Stimulated activated CD8-positive, alpha-beta memory T cell treated with anti-CD3 and anti-CD28 coated beads, Interleukin-4, amount 100 ng/mL, for 1 hour (primary cell): ENCODE measurements at places on chromosomes 3 and 15.

DNA sequence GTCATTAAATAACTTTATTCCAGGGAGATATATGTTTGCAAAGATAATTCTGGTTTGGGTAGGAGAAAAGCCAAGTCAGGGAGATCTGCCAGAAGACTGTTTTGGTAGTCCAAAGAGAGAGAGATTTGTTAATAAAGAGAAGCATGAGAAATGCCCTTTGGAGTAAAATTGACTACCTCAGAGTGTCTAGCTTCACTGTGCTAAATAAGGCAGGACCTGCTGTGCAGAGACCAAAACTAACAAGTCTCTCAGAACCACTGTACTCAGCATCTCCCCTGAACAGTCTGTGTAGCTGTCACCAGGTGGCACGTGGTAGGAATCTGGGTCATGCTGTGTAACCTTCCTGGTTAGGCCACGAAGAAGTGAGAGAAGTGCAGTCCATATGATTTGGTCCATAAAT lies 31.6 kb upstream of the SLC35G2 start:
- no peak for DNase-seq

GRCh38 chr15:62344806-62345539 lies 179.9 kb upstream of the C2CD4B start:
- no peak for DNase-seq

DNA sequence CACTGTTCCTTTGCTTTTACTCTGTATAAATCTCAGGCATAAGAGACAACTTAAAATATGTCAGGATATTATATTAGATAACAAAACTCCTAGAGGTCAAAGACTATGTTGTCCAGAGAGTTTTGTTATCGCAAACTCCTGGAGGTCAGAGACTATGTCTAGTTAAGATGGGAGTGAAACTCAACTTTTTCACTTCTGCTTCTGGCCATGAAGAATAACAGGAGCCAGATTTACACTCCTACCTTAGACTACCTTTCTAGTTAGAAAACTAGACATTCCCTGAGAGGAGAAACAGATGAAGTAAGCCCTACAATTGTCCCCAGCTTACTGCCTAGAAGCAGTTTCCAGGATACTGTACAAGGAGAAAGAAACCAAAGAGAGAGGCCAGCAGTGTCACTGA lies 255.4 kb upstream of the UBE2E1 start:
- no peak for DNase-seq

GRCh38 chr15:95663156-95664100 lies 667.1 kb upstream of the NR2F2 start:
- DNase-seq: no peak

DNA sequence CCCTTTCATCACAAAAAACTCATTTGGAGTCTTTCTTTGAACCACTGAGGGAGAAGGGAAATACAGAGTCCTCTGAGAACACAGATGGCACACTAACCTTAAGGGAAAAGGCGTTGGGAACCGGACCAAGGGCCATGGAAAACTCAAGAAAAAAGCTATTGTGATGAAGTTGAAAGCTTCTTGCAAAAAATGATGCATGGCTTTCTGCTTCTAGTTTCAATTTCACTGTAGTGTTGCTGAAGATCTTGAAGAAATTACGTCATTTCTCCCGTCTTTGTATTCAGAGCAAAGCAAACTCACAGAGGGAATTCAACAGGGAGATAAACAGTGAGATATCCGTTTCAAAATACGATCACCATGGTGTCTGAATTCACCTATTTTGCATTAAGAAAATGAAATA lies 642.3 kb upstream of the ADAMTS9 start:
- no peak for DNase-seq

DNA sequence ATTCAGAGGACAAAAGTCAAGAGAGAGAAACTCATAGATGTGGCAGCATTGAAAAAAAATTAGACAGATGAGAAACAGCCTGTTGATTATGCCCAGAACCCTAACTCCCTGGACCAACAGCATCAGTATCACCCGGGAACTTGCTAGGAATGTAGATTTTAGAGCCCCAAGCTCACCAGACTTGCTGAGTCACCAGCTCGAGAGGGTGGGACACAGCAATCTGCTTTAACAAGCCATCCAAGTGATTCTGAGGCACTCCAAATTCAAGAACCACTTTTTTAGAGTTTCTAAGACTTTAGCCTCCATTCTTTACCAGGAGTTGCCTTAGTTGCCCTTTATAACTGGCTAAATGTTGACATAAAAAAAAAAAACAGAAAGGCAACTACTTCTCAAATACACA lies 70.9 kb downstream of the CGGBP1 start:
- DNase-seq: no peak

GRCh38 chr3:187188931-187189330 lies 8.4 kb upstream of the RTP1 start:
- DNase-seq: no peak

- DNase-seq: no peak
Measured at GRCh38 chr3:10379961-10380360, 59.0 kb upstream of the SEC13 start.

DNA sequence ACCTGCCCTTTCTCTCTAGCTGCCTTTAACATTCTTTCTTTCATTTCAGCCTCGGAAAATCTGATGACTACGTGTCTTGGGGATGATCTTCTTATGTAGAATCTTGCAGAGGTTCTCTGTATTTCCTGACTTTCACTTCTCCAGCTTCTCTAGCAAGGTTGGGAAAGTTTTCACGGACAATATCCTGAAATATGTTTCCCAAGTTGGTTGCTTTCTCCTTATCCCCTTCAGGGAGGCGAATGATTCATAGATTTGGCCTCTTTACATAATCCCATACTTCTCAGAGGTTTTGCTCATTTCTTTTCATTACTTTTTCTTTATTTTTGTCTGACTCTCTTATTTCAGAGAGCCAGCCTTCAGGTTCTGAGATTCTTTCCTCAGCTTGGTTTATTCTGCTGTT lies 62.1 kb upstream of the CCDC54 start:
- DNase-seq: no peak

DNA sequence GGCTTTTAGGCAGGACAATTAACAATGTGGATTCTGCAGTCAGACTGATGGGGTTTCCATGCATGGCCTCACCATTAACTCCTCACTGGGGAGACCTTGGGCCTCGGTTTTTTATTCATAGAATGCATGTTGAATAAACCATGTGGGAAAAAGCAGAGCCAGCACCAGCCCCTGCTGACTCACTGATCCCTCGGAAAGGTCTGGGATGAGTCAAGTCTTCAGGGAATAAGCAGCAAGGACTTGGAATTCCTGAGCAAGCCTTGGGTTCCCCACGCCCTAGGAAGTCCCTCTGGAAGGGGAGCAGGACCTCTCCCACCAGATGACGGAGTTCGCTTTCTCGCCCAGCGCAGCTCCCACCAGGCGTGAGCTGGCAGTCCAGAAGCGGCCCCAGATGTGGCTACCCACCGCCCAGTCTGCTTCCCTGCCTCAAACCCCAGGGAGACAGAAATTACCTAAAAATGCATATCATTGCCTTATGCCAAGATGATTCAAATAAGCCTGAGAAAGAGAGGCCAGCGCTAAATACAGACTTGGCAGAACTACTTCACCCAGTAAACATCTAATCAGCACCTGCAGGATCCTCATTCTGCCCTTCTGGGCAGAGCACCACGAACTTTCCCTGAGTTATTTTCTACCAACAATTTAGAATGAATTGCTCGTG lies 45.4 kb downstream of the BTD start:
- no peak for DNase-seq

GRCh38 chr3:173737167-173737808 lies 339.7 kb downstream of the NLGN1 start:
- DNase-seq: no peak

DNA sequence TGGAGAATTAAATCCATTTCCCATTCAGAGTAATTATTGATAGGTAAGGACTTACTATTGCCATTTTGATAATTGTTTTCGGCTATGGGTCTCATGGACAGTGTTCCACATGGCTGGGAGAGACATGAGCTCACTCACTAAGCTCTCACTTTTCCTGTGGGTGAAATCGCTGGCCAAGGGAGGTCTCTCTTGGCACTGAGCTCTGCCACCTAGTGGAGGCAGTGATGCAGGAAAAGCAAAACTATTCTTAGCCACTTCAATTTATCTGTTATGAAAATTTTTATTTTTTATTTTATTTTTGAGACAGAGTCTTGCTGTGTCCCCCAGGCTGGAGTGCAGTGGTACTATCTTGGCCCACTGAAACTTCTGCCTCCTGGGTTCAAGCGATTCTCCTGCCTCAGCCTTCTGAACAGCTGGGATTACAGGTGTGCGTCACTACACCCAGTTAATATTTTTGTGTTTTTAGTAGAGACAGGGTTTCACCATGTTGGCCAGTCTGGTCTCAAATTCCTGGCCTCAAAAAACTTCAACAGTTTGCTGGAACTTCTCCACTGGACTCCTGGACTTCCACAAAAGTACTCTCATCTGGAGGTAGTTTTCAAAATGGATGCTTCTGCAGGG lies 4.7 kb upstream of the RNF13 start:
- DNase-seq: peak; percentile 31

DNA sequence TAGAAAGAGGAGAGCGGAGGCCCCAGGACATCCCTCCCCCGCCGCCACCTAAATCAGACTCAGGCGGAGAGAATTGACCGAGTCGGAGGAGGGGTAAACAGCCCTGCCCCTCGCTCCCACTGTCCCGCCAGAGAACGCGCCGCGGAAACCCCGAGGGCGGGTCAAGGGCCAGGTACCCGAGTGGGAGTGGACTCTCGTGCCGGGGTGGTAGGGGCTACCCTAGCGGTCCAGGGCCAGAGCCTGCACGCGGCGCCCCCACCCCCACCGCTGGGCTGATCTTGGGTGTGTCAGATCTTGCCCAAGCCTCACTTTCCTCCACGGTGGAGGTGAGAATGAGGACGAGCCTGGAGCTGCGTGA lies 19.0 kb downstream of the SPATA12 start:
- no peak for DNase-seq

- no peak for DNase-seq
Measured at GRCh38 chr15:72099155-72099554, 18.8 kb downstream of the MYO9A start.

GRCh38 chr3:112807685-112808084 lies 39.0 kb downstream of the CD200R1L start:
- DNase-seq: no peak

DNA sequence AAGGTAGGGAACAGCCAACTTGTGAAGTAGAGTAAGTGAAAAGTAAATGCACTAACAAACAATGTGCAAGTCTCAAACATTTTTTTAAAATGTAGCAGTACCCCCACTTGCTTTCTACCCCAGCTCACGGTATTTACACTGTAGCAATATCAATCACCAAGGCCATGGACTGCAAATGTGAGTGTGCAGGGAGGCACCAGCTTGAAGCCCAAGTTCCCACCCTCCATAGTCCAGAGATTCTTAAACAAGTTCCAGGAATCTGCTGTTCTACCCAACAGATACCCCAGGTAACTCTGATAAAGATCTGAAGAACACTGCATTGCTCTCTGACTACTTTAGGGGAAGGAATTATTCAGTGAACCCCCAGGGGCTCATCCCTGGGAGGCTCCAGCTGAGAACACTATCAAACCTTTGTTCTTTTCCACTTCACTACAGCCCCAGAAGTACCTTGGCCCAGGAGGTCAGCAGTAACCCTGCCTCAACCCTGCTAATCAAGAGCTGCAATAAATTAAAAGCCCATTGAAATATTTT lies 86.1 kb downstream of the FOXP1 start:
- DNase-seq: no peak

DNA sequence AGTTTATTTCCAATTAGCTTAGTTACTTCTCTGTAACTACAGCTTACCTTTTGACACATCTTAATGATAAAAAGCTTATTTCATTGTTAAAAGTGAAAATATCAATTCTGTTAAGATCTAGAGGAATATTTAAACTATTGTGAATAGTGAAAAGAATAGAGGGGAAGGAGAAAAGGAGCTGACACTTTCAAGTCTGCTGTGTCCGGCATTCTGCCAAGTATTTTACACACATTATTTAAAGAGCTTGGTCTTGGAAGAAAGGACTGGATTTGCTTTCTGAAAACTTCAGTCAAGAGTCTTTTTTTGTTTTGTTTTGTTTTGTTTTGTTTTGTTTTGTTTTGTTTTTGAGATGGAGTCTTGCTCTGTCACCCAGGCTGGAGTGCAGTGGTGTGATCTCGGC lies 34.8 kb downstream of the CCDC80 start:
- no peak for DNase-seq

DNA sequence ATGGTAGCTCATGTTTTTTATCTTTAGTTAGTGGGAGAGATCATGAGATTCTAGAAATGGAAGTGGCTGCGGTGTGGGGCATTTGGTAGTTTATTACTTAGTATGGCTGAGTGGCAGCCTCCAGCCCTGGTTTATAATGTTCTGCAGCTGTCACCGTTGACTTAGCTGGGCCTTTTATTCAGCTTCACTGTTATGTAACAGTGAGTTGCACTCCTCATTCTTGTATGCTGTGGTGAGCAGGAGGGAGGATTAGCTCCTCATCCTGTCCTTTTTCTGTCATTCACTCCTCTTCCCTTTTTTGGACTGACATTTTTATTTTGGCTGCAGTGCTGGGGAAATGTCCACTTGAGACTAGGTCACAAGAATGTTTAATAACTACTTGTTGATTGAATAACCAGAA lies 29.5 kb downstream of the RAD54L2 start:
- DNase-seq: no peak

DNA sequence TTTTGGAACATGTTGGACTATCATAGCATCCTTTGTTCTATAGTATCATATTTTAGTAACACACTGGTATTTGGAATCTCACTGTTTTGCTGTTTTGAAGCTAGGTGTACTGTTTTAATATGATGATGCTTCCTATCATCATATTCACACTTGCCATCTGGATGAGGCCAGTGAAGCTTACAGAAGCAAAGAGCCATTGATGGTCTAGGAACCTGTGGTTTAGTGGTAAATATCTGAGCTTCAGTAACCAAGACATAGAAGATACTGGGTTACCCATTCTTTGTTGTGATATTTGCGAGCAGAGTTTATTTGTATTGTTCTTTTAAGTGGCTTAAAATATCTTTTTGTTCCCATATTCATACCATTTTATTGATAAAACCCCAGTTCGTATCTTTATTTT lies 304.1 kb downstream of the SATB1 start:
- no peak for DNase-seq

- no peak for DNase-seq
Measured at GRCh38 chr15:53068636-53069035, 278.5 kb upstream of the ONECUT1 start.

DNA sequence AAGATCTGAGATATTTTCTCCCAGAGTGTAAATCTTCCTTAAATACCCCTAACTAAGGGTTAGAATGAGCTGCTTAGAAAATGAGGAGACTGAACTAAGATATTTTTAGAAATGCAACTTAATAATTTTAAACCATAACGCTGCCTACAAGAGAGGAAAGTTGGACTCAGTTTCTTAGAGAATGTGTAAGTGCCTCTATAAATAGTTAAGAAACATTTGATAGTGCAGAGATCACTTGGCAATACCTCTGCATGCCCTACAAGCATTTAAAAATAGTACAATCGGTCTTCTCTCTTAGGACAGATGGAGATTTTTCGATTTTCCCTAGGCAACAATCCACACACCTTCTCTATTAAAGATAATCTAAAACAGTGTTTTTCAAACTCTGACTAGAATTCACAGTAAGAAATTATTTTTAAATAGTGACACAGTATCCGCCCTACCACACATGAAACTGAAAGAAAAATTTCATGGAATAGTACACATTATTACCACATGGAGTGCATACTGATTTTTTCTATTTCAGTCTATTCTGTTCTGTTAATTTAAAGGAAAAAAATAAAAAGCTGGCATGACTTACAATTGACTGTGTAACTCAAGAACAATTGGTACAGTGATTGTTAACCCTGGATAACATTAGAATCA lies 83.2 kb downstream of the GADL1 start:
- DNase-seq: no peak
